Activated CD4-positive, alpha-beta T cell treated with anti-CD3 and anti-CD28 coated beads, Interleukin-2, amount 50 U/mL, for 48 hours (primary cell): ENCODE measurements at places on chromosomes 6 and 20.

- DNase-seq = no peak
These were observed 43.7 kb downstream of the TBC1D7 start for GRCh38 chr6:13284646-13285045.

GRCh38 chr6:33080127-33081089 is 4.6 kb downstream of the HLA-DPB1 start:
- no peak for DNase-seq

DNA sequence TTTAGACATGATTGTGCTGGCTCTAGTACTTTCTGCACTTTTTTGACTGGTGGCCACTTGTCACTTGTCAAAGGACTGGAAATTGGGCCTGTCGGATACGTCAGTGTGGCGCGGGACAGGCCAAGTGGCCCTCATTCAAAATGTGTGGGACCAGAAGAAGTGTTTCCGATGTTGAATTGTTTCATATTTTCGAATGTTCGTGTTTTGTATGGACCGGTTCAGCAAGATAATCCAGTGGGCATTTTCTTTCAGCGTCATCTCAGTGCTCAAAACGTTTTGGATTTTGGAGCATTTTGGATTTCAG is 3.5 kb downstream of the KIF25 start:
- no peak for DNase-seq

- no peak for DNase-seq
These were observed 149.1 kb downstream of the ZNF217 start for GRCh38 chr20:53444401-53445149.

GRCh38 chr6:45710304-45710821 is 305.3 kb downstream of the CLIC5 start:
- DNase-seq = peak; percentile 92

GRCh38 chr6:32177183-32177787 is 920 bp upstream of the RNF5 start:
- DNase-seq = no peak

DNA sequence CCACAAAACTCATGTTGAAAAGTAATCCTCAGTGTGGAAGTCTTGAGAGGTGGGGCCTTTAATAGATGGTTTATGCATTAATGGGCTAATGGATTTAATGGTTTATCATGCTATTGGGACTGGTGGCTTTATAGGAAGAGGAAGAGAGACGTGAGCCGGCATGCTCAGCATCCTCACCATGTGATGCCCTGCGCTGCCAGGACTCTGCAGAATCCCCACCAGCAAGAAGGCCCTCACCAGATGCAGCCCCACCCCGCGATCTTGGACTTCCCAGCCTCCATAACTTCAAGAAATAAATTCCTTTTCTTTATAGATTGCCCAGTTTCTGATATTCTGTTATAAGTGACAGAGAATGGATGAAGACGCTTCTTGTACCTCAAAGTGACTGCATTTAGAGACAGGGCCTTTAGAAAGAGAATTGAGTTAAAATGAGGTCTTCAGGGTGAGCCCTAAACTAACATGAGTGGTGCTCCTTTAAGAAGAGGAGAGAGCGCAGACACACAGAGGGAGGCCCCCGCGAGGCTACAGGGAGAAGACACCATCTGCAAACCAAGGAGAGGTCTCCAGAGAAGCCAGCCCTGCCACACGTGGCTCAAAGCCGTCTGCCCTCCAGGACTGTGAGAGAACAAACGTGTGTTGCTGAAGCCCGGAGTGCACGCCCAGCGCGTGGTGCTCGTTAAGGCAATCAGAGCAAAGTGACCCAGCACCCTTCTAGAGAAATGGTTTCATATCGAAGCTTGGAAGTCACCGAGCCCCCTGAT is 56.9 kb downstream of the IRF4 start:
- DNase-seq = no peak

GRCh38 chr20:3741836-3742458 is 9.5 kb downstream of the HSPA12B start:
- DNase-seq = no peak

- peak; percentile 64 for DNase-seq
These were observed 5.8 kb downstream of the BTN3A3 start for GRCh38 chr6:26445934-26446667.

DNA sequence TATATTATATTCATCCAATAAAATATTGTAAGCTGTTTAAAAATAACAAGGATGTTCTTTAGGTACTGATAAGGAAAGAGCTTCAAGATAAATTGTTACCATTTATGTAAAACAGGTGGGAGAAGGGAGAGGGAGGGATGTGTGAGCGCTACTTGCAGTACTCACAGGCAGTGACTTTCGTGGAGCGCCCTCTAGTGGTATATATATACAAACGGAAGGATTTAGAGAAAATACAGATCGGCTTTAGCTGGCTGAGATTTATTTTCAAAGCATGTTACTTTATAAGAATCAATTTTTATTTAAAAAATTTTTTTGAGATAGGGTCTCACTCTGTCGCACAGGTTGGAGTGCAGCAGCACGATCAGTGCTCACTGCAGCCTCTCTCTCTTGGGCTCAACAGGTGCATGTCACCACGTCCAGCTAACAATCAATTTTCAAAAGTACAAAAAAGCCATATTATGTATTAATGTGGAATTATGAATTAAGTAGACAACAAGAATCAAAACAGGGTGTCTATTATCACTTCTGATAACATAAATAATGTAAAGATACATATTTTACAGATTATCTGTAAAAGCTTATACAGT is 3.3 kb upstream of the MOG start:
- DNase-seq = peak; percentile 21

DNA sequence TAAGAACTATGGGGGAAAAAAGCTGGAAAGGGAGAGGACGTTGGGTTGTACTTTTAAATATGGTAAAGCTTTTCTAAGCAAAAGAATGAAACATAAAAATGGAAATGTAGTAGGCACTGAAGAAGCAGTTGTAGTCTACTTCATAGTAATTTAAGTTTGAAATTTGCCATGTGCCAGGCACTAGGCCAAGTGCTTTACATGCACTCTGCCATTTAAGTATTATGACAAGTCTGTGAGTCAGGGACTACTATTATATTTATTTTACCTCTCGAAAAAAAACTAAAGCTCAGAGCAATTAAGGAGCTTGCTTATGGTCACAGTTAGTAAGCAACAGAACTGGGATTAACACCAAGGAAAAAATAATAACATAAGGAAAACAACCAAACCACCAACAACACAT is 257.8 kb downstream of the GMDS start:
- no peak for DNase-seq

DNA sequence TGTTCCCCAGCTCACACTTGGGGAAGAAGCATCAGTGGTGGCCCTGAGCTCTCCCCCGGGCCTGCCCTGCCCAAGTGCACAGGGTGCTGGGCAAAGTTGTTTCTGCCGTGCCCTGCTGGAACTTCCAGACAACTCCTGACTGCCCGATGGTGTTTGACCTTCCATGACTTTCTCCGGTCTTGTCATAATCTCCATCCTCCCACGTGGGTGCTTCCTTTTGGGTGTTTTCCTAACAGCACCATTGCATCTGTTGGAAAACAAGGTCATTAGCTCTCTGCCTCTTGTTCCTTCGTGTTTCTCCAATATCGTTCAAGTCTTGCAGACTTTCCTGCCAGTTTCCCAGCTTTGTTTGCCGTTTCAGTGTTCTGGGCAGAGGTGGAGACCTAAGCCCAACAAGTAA is 68.7 kb upstream of the TIAM2 start:
- no peak for DNase-seq
